ENCODE measurements at places on chromosomes 7 and 10.

- no peak for DNase-seq
Measured at GRCh38 chr7:148348466-148348865, 242.1 kb upstream of the C7orf33 start.

- peak; percentile 41 for DNase-seq
Measured at GRCh38 chr7:75642810-75643486, 95.8 kb downstream of the HIP1 start.

DNA sequence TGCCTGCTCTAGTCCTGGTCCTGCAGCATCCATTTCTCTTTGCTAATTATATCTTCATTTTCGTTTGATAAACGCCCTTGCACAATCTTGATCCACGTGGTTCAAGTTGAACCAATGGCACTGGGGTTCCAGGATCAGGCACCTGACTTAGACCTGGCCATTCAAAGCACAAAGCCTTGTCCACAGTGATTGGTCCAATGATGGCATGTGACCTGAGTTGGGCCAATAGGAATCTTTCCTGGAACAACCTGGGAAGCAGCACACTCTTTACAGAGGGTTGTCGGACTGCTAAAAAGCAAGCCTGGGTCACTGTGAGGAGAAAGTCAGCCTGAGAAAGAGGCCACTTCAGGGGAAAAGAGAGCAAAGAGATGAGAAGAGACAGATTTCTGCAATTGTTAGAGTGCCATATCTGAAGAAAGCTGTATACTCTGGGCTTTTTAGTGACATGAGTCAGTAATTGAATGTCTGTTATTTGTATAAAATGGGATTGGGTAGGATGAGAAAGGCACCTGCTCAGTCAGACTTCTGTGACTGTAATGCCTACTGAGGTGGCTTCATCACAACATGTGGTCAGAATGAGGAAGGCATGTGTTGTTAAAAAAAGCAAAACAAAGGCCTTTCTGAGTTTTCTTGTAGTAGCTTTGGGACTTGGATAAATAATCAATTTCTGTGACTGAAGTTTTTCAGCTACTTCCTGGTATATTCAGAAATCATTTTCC is 4.4 kb upstream of the STEAP4 start:
- DNase-seq: no peak

GRCh38 chr10:97297556-97298222 is 5.3 kb upstream of the ARHGAP19 start:
- no peak for DNase-seq

DNA sequence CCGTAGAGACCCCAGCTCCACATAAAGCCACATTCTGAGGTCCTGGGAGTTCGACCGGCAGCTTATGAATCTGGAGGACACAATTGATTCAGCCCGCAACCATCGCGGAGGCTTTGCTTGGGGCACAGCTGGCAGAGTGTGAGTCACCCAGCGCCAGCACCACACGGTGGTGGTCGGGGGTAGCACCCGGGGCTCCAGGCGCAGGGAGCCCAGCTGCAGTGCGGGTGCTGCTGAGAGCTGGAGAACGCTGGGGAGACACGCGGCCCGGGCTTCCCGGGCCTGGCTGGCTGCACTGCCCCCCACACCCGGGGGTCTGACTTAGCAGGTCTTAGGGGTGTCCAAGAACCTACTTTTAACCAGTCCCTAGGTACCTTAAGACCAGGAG is 87.9 kb downstream of the PAXIP1 start:
- DNase-seq: no peak

DNA sequence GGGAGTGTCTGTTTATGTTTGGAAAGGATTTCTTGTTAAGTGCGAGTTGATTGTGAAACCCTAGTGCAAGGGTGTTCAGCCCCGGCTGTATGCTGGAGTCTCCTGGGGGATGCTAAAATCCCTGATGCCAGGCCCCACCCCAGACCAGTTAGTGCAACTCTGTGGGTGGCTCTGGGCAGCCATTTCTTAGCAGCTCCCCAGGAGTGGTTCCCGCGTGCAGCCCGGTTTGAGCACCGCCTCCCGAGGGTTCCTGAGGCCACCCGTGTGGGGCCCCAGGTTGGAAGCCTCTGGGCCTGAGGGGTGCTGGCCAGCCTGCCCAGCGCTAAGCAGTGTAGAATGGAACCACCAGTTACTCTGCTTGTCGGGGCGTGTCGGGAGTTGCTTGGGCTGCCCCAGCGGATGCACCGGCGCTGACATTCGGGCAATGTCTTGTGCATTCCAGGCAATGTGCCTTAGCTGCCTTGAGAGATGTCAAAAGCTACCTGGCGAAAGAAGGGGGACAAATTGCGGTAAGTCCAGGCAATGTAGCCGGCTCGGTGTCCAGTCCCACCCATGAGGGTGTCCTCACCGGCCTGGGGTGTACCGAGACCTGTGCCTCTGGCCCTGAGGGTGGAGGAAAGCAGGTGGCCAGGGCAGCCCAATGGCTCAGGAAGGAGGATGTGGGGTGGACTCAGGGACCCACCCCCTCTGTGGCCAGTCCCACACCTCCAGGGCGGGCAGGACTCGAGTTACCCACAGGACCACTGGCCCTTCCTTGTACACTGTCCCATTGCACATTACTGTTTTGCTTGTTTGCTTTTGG is 13.2 kb downstream of the PFKFB3 start:
- DNase-seq: no peak

GRCh38 chr7:41416208-41416595 is 286.7 kb downstream of the INHBA start:
- no peak for DNase-seq

DNA sequence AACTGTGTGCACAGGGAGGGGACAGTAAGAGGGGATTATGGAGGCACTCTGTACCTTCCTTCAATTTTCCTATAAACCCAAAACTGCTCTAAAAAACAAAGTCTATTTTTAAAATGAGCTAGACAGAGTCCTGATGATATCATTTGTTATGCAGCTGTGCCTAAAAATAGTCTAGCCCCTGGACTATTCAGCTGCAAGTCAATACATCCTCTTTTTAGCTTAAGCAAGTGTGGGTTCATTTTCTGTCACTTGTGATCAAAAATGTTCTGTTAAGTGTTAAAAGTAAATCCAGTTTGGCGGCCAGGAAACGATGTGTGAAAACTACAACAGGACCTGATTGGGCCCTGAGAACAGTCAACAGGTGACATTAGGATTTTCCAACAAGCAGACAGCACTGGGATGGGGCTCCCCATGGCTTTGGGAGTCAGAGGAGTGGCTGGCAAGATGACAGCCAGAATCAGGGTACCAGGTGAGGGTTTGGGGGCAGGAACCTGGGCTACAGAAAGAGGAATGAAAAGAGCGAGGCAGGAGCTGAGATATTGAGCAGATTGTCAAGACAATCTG is 33.9 kb downstream of the FAM107B start:
- DNase-seq: no peak
